Stimulated activated naive CD8-positive, alpha-beta T cell treated with anti-CD3 and anti-CD28 coated beads, Interleukin-15, Interleukin-2, amounts not matched to agents 100 U/mL and 50 U/mL, for 24 hours (primary cell): ENCODE measurements at places on chromosomes 4 and X.

DNA sequence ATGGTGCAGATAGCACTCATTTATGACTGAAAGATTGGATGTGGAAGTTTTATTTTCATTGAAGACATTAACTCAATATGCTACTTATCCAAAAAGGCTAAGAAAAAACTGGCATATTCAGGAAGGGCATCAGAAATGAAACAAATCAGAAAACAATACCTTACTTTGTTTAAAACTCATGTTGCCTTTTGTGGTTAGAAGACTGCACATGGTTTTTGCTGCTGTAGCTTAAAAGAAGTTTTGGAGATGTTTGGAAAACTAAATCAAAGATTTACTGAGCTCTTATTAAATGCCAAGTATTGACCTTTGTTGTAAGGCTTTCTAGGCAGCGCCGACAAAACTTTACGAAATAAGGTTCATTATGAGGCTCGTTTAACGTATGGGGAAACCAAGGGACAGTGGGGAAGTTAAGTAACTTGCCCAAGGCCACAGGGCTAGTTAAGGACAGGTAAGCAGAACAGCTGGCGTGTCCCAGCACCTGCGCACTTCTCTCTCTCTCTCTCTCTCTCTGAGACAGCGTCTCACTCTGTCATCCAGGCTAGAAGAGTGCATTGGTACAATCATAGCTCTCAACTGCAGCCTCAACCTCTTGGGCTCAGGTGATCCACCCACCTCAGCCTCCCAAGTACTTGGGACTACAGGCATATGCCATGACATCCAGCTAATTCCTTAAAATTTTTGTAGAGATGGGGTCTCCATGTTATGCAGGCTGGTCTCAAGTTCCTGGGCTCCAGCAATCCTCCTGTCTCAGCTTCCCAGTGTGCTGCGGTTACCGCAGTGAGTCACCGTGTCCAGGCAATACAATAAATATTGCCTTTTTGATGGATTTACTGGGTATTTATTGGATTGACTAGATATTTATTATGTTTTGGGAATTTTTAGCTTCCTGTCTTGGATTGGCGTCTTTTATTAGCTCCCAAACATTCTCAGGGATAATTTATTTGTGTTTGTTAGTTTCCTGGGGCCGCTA, 16.1 kb downstream of the LRP2BP start:
- DNase-seq = no peak

DNA sequence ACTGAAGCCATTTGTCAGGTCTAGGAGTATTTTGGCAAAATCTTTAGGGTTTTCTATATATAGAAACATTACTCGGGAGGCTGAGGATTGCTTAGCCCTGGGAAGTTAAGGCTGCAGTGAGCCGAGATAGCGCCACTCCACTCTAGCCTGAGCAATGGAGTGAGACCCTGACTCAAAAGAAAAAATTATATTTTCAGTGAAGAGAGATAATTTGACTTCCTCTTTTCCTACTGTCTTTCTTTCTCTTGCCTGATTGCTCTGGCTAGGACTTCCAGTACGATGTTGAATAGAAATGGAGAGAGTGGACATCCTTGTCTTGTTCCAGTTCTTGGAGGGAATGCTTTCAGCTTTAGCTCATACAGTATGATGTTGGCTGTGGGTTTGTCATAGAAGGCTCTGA, 44.4 kb downstream of the UCHL1 start:
- no peak for DNase-seq

DNA sequence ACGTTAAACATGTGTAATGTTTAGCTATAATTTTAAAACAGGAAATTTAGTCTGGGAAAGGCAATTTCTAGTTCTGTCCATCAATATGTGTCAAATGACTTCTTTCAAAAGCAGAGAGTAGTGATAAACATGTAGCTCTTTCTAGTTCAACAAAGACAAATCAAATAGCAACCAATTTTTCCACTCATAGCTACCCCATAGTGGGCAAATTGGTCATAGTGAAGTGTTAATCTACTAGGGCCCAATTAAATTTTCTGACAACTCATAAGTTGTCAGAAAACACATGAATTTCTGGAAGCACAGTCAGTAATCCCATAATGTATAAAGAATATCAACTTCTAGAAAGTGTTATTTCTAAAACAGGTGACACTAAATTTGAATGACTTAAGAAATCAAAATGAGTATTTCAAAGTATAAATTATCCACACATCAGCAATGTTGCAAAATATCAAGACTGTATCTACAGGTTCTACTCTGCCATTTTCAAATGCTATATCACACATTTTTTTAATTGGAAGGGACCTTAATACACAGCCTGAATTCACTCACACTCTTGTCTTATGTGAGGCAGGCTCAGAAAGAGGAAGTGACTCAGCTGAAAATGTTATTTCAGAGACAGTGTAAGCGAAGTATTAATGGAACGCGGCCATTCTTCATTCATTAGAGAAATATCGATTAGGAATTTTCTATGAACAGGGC, 7.7 kb downstream of the OCIAD2 start:
- DNase-seq = no peak

DNA sequence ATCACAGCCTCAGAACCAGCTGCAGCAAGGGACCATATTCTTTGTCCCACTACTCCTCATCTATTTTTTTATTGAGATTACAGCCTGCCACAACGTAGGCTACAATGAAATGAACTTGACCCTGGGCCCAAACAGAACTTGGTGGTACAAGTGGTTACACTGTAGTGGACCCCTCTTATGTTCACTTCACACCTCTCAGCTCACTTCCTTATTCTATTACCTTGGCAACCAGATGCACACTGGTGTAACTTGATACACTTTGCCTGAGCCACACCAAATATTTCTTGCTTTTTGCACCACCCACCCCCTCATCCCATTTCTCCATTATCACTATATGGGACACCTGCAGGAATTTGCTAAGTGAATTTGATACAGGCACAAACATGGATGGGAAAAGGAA, 105.8 kb downstream of the CXCL13 start:
- no peak for DNase-seq

GRCh38 chr4:169593050-169593560, 19.3 kb downstream of the NEK1 start:
- DNase-seq = no peak

- DNase-seq = no peak
Measured at GRCh38 chr4:73387552-73387951, 16.5 kb upstream of the ALB start.

DNA sequence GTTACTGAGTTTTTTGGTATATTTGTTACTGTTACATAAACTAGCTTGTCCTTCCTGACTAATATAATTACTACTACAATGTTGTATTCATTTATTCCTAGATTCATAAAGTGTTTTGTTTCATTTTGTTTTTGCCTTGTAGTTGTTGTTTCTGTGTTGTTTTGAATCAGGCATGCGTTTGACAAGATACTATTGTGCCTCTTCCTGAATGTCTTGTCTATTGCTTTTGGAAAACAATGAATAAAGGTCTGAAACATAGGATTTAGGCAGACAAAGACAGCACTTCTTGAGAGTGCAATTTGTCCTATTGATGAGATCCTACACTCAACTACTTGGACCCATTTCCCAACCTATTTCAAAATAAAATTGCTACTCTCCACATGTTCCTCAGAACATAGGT, 630.4 kb upstream of the BOD1L1 start:
- no peak for DNase-seq

- no peak for DNase-seq
Measured at GRCh38 chr4:80104927-80105326, 31.9 kb upstream of the ANTXR2 start.

DNA sequence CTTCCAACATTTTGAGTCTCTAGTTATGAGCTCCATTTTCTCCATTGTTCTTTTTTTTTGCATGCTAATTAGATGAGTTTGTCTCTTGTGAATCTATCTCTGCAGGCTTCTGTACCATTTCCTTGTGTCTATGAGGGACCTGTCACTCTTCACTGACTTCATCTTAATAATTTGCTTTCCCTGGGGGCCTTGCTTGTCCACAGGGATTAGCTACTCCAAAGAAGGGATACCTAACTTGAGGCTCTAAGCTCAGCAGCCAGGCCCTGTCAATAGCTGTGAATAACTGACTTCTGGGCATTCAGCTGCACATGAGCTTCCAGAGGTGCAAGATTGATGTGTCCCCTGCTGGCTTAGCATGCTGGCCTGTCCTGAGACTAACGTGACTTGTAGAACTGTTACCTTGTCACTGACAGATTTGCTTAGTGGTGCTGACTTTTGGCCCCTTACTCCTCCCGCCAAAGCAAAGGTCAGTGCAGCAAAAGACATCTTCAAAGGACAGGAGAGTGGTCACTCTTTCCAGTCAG, 124.6 kb downstream of the AFF2 start:
- no peak for DNase-seq

- DNase-seq = no peak
Measured at GRCh38 chrX:134932528-134933217, 58.1 kb upstream of the SMIM10 start.

DNA sequence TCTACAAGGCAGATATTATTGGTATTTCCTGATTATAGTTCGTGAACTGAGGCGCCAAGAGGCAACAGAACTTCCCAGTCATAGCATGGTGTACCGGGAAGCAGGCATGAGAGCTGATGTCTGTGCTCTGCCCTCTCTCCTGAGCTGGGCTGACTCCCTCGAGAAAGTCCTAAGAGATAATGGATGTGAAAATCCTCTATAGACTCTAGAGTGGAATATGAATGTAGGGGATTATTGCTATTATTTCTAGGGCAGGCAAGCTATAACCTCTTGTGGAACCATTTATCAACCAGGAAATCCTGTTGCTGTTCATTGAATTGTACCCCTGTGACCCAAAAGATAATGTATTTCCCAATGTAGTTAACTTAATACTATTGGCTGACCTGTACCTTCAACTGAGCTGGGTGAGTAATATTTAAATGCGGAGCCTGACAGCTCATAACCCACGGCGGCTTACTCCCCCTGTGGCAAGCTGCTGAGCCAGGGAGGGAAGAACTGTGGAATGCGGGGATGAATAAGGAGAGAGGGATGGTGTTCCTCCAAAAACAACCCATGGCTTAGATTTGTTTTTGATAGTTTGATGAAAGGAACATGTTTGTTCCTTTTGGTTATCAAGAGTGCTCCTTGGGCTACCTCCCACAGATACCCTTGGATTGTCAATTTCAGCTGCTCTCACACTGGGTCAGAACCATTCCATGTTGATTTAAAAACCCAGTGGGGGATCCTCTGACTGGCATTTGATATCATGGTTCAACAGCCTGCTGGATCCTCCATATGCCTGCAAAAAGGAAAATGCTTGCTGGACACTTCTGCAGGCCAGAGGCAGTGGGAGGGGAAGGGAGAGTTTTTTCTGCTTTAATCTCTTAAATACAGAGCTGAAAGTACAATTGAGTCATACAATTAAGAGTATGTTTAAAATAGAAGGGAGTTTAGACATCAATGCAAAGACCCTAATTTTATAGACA, 339.0 kb upstream of the BOD1L1 start:
- no peak for DNase-seq

- no peak for DNase-seq
Measured at GRCh38 chr4:59057804-59058203, 1947.6 kb upstream of the IGFBP7 start.

- DNase-seq = no peak
Measured at GRCh38 chr4:138262469-138262868, 20.3 kb upstream of the SLC7A11 start.

DNA sequence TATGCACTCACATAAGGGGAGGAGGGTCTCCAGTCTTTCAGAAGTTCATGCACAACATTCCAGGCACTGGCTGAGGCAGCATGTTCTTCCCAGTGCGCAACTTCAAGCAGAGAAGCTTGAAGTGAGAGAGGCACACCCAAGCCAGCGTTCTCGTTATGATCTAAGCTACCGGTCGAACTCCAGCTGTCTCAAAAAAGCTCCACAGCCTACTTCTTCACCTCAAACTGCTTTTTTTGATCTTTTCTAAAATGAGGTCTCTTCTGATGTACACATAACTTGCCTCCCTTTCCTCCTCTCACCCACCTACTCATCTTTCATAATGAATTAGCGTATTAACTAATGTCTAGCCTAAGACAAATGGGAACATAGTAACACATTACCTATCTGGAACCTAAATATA, 25.3 kb downstream of the GPC4 start:
- DNase-seq = no peak

GRCh38 chr4:72216539-72217277, 184.9 kb downstream of the NPFFR2 start:
- no peak for DNase-seq
